ENCODE measurements at places on chromosomes 16 and 17.

GRCh38 chr17:36844601-36845000 lies 92.7 kb upstream of the LHX1 start:
- no peak for DNase-seq

DNA sequence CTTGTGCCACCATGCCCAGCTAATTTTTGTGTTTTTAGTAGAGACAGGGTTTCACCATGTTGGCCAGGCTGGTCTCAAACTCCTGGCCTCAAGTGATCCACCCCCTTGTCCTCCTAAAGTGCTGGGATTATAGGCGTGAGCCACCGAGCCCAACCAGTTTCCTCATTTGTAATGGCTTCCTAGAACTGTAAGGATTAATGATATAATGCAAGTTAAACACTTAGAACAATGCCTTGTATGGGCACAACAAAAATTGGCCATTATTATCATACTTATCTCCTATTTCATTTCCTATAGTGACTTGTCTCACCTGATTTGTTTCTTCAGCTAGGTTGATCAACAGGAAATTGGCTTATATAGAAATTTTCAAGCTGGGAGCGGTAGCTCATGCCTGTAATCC lies 14.1 kb downstream of the TUBD1 start:
- no peak for DNase-seq

DNA sequence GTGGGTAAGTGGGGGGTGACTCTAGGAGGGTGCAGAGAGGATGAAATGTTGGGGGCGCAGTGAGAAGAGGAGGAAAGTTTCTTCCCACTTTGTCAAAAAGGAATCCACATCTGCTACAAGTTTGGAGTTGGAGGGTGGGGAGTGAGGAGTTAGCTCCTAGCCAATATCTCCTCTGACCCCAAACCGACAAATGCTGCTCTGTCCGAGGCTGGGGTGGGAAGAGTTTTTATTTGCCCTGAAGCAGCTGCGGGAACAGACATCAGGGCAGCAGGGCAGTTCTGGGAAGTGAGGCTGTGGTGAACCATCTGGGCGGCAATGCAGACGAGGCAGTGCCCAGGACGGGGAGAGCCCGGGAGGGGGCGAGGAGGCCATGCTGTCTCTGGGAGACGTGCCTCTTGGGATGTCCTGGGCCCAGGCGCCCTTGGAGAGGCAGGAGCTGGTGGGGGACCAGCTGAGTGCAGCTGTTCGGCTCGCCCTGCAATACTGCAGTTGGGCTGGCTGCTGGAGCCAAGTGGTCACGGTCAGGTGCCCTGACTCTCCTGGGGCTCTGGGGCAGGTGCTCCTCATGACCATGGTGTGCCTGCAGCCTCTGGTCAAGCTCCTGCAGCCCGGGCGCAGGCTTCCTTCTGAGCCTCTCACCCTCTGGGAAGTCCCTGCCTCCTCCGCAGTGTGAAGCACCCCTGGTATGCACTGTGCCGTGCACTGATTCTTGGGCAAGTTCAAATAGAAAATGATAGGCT lies 6.4 kb upstream of the SOCS3 start:
- DNase-seq: no peak

GRCh38 chr17:8120520-8121406 lies 2.4 kb upstream of the ALOXE3 start:
- DNase-seq: peak; percentile 60

DNA sequence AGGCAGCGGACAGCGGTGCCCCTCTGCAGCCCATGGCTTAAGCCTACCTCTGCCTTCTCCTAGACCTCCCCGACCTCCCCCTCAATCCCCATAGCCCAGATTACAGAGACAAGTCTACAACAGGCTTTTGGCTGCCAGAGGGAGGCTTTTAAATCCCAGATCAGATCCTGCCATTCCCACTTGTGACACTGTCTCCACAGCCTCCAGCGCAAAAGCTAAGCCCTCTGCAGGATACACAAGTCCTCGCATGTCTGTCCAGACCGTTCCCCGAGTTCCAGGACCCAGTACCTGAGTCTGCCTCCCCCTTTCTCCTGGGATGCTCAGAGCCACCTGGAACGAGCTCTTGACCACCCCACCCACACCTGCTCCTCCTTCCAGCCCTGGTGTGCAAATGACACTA lies 31.2 kb downstream of the VAC14 start:
- DNase-seq: no peak

GRCh38 chr16:73046202-73046848 lies 1.6 kb downstream of the ZFHX3 start:
- DNase-seq: no peak

DNA sequence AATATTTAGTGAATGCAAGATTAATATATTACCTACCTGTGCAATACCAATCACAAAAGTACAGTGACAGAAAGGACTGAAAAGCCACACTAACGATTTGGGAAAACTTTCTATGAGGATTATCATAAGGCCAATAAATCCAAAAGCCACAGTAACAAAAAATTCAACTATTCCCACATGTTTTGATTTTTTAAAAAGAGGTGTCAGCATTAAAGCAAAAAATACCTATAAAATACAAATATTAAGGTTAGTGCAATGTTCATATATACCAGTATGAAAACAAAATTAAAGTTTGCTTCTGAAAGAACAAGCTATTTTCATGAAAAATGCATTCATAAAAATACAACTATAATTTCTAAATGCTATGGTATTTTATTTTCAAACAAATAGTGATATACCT lies 24.3 kb downstream of the ABCA5 start:
- DNase-seq: no peak

DNA sequence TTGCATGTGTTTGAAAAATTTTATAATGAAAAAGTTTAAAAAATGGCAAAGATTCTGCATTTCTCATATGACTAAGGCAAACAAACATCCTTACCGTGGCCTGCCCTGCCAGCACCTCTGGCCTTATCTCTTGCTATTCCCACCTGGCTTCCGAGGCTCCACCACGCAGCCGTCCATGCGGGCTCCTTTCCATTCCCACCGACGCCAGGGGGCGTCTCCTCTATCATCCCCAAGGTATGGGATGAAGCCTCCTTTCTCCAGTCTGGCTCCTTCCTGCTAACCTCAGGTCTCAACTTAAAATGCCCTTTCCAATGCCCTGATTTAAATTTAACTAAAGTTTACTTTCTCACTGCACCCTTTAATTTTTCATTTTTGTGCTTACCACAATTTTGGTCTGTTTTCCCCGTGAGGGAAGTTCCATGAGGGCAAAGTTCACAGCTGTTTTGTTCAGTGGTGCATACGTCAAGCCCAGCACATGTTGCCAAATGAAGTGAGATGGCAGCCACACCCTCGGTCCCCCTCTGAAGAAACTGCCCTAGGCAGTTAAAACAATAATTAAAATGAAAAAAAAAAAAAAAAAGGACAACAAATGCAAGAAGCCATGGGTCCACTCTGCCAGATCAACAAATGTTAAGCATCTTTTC lies 13.3 kb upstream of the SDK2 start:
- no peak for DNase-seq

GRCh38 chr17:15884731-15885130 lies 60.2 kb upstream of the ADORA2B start:
- DNase-seq: no peak
